ENCODE measurements at places on chromosomes 2 and 18.

DNA sequence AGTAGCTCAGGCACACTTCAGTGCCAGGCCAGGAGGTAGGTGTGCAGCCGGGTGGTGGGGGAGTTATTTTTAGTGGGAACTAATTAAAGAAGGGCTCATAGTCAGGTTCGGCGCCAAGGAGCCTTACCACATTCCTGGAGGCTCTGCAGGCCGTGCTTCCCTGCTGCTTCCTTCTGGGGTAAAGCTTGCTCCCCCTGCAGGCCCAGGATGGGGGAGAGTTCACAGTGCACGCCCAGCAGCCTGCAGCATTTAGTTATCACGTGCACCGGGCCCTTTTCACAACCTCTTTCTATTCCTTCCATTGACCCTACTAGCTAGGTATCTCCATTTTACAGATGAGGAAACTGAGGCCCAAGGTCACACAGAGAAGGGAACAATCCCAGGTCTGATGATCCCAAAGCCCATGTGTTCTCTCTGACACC lies 2.5 kb downstream of the KCNF1 start:
- DNase-seq = peak; percentile 14

DNA sequence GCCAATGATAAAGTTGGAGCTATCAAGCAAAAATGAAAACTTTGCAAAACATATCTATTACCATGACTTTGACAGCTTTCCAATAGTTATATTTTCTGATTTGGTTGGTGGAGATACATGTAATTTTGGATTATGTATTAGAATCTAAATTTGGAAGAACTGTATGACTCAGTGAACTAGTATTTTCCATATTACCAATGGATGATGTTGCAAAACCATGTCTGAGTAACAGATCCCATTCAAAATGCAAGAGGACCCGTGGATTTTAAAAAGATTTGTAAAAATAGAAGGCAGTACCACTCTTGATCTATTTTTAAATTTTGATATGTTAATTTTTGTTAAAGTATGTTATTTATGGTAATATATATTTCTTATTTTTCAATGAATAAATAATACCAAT lies 83.0 kb downstream of the TAF4B start:
- DNase-seq = no peak

GRCh38 chr2:230913406-230914143 lies 11.5 kb downstream of the GPR55 start:
- no peak for DNase-seq

- DNase-seq = no peak
These were observed 6.9 kb upstream of the CTDP1 start for GRCh38 chr18:79672490-79673276.

DNA sequence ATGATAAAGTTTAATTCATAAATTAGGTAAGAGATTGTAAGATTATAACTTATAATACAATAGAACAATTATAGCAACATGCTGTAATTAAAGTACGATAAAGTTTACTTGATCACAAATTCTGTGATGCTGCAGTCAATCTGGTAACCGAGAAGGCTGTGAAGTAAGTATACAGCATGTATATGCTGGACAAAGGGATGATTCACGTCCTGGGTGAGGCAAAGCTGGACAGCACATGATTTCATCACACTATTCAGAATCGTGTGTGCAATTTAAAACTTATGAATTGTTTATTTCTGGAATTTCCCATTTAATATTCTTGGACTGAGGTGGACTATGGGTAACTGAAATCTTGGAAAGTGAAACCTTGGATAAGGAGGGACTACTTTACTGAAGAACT lies 522.2 kb upstream of the CNTNAP5 start:
- DNase-seq = no peak

DNA sequence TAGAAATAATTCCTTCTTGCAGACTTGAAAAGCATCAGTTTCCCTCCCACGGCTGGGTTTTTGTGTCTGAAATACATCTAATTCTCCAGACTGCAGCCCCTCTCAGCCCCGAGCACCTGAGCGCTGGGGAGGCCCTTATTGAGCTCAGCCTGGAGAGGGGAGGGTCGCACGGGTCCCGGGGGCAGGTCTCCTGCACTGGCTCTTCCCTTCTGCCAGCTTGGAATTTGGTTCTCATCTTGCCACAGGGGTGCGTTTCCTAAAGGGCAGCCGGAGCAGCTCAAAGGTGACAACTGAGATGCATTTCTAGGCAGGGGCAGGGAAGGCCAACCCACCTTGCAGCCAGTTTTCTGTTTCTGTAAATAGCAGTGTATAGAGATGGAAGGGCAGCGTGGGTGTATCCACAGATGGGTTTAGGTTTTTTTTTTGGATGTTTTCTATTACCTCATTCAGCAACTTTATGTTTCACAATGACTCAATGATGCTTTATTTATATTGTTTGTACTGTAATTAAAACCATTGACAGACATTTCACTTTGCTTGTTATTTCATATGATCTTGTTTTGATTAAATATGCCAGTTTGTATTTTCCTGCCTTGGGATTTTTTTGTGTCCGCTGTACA lies 37.0 kb downstream of the GBX2 start:
- no peak for DNase-seq

DNA sequence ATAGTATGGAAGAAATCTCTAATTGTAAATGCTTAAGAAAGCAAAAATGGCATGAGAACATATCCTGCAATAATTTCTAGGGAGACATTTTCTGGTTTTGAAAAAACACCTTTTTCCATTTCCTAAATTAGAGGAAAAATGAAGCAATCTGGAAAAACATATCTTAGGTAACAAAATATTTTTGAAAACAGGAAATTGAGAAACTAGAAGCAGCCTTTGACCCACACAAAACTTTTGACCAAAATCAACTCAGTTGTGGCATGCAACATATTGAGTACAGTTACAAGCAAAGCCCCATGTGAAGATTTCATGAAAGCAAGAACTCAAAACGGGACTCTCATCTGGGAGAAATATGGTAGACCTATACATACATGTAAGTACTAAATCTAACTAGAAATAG lies 28.6 kb upstream of the CHAC2 start:
- no peak for DNase-seq

GRCh38 chr2:9658972-9659371 lies 28.2 kb upstream of the YWHAQ start:
- DNase-seq = no peak

DNA sequence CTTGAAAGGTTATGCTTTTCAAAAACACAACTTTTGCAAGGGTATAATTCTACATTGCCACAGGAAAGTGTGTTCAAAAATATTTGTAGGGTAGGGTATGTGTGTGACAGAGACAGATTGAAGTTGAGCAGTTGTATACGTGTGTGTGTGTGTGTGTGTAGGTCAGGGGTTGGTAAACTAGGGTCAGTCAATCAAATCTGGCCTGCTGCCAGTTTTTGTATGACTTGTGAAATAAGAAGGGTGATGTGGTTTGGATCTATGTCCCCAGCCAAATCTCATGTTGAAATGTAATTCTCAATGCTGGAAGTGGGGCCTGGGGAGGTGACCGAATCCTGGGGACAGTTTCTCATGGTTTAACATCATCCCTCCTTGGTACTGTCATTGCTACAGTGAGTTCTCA lies 148.2 kb downstream of the CERS6 start:
- DNase-seq = no peak

DNA sequence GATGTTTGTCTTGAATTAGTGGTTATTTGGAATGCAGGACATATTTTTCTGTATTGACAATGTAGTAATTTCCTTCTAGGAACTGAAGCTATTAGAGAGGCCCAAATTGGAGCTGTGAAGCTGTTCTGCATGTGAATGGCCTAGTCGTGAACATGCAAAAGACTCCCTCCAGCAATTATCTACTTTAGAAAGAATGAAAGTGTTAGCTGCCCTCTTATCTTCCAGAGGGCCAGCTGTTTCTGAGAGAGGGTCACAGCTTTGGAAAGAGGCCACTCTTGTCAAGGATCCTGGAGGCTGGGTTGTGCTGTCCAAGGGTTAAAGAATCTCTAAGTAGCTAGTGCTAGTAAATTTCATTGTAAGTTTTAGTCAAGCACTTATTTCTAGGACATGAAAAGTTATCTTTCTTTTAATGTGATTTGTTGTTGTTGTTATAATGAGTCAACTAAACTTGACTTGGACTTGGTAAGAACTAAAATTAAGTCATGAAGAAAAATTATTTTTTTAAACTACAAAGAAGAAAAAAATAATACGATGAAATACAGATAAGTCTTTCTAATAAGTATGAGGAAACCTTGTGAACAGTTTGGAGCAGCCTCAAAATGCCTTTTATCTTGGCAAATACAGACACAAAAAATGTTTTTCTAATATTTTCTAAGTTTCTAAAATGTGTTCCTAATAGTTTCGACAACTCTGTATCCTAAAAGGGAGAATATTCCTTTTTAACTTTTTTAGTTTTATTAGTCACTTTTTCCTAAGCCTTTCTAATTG lies 36.8 kb downstream of the DPP4 start:
- no peak for DNase-seq

- DNase-seq = no peak
These were observed 194.5 kb downstream of the LOXHD1 start for GRCh38 chr18:46462523-46462922.

- peak; percentile 63 for DNase-seq
These were observed at the start of gene ITGA6 for GRCh38 chr2:172427256-172427989. TSS of gene ITGA6 (plus strand) at chr2:172427586.

DNA sequence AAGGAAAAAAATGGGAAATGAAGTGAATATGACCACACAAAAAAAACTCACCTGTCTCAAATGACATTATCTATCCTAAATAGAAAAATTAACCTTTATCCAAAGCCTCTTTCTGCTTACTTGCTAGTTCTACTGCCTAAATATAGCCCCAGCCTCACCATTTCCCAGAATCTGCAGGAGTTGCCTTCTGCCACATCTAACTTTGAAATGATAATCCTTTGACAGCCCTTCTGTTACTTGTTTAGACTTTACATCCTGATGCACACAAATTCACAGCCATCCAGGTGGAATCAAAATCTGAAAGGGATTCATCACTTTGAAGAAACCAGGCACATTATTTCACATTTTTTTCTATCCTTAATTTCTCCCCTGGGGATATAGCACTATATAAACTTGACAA lies 1356.2 kb upstream of the NXPH2 start:
- DNase-seq = no peak

DNA sequence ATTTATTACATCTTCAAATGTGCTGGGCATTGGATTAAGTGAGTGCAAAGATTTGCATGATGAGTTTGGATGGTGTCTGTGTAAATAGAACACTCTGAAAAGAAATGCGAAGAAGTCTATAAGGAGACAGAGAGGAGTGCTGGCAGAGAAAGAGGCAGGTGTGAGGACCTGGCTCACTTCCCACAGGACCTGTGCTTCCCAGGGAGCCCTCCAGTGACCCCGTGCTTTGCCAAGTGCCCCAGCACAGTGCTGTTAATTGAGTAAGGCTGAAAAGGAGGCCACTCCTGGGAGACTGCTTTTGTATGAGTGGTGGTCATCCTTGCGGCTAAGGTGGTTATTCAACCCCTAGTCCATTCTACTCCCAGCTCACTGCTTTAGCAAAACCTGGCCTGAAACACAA lies 230.8 kb downstream of the OSR1 start:
- DNase-seq = no peak

DNA sequence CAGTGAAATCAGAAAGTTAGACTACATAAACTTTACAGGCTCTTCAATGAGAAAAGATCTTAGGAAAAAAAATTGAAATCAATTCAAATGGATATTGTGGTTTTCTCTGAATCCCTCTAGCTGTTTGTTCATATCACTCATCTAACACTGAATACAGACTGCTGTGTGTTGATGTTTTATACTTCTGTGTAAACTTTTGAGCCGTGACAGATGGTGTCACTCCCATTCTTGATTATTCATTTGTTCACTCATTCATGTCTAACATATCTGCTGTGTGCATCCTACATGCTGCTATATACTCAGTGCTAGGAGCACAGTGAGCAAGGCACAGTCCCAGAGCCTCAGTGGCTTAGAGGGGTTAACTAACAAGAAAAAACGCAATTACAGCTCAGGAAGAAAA lies 12.6 kb downstream of the KLHL23 start:
- DNase-seq = no peak

DNA sequence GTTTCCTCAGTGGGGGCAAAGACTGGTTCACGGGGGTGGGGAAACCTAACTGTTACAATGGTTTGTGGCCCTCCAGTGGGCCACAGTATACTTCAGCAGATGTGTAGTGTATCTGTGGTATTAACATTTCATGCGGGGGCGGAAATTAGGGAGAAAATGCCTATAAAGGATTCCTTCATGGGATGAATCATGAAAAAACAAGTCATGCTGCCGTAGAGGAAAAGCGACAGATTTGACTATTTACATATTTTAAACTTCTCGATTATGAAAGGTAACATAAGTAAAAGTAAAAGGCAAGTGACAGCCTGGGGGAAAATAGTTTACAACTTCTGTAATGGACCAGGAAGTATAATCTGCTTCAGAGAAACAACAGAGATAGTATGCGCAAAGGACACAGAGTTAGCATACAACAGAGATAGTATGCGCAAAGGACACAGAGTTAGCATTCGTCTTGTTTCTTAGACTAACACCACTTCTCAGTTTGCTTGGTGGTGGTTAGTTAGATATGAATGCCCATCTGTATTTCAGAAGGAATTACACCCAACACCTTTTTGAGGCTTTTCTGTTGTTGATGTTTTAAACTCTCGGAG lies 41.1 kb downstream of the MRPS9 start:
- no peak for DNase-seq
